Spinal cord (tissue), 10 donors: ENCODE measurements at places on chromosomes 13 and 19.

DNA sequence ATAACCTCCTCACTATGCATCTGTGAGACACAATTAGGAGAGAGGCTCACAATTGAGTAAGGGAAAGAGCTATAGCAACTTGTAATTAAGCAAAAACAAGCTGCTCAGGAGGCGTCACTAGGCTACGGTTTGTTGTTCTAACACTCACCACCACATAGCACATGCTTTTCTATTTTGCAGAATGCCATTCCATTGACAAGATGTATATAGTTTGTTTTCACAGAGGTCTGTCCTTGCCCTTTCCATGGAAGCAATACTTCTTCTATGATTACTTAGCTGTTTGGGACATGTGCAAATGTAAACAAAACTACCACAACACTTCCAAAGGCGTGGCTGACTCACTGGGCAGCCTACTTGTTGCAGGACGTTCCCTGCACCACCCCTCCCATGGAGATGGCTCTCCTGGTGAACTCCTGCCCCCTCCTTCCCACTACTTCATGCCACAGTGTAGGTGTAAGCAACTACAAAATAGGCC, 33.9 kb upstream of the FAM216B start:
- no peak for DNase-seq

- DNase-seq, result no peak
Observed at GRCh38 chr13:63942372-63942771, 2526.7 kb upstream of the PCDH20 start.

- DNase-seq, result no peak
Observed at GRCh38 chr19:2500156-2500555, 24.2 kb downstream of the GADD45B start.

GRCh38 chr13:29159871-29160270, 339.7 kb downstream of the MTUS2 start:
- no peak for DNase-seq

- no peak for DNase-seq
Observed at GRCh38 chr13:92459306-92459705, 767.3 kb upstream of the GPC6 start.

DNA sequence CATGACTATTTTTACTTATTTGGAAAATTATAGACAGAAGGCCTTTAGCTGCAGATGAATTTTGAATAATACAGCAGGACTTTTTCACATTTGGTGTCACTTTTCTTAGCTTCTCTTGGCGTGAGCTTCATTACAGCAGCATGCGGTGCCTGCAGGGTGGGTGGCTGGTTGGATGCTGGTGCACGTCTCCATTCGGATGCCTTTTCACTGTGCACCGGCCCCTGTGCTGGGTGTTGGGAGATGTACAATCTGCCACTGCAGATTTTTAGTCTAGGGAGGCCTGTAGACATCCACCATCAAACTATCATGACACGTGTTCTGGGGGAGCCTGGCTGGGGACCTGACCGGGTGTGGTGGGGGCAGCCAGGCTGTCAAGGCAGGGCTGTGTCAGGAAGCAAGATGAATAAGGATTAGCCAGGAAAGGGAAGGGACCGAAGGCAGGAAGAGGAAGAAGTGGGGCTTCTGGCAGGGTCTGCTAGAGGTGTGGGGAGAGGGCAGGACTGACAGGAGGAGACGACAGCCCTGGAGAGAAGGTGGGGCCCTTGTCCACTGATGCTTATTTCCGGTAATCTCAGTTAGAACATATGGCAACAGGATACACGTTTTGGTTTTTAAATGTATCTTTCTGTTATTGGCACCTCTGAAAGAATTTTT, 88.8 kb downstream of the ARHGEF7 start:
- DNase-seq, result no peak

GRCh38 chr19:40139533-40140287, 49.0 kb upstream of the ZNF780A start:
- peak; percentile 77 for DNase-seq

GRCh38 chr13:32660227-32660626, 74.0 kb downstream of the PDS5B start:
- DNase-seq, result no peak

DNA sequence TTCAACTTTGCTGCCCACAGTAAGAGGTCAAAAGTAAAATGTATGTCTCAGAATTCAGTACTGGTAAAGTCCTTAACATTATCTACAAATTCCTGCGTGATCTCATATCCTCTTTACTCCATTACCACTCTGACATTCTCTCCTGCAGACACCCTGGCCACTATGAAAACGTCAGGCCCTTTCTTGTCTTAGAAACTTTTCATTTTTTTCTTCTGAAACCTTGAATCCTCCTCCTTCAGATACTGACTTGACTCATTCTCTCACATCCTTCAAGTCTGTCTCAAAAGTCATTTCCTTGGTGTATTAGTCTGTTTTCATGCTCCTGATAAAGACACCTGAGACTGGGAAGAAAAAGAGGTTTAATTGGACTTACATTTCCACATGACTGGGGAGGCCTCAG, 262.3 kb downstream of the POU4F1 start:
- DNase-seq, result no peak

DNA sequence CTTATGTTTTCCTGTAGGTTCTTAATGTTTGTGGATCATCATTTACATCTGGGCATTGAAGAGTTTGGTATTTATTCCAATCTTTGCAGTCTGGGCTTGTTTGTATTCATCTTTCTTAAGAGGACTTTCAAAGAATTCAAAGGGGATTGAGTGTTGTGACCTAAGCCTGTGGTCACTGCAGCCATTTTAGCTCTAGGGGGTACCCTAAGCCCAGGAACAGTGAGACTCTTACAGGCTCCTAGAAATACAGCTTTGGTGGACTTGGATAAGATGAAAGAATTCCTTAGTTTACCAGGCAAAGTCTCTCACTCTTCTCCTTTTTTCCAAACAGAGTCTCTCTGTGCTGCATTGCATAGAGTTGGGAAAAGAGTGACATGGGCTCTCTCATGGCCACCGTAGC, 2539.0 kb upstream of the PCDH20 start:
- no peak for DNase-seq

GRCh38 chr19:5948752-5949564, 29.0 kb downstream of the RANBP3 start:
- no peak for DNase-seq

DNA sequence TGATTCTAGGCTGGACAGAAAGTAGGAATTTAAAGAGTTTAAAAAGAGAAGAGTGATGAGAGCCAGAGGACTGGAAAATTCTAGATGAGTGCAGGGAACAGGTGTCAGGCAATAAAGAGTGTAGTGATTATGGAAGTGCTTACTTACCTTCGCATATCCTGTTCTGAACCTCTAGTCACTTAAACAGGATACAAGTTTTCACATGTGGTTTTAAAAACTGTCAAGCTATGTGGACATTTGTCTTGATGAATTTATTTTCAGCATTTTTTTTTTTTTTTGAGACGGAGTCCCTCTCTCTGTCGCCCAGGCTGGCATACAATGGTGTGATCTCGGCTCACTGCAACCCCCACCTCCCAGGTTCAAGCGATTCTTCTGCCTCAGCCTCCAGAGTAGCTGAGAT, 34.3 kb upstream of the IL17D start:
- DNase-seq, result no peak

GRCh38 chr13:36848199-36848982, 29.4 kb downstream of the RFXAP start:
- no peak for DNase-seq

- DNase-seq, result no peak
Observed at GRCh38 chr13:22103046-22104027, 432.5 kb downstream of the FGF9 start.

GRCh38 chr13:114152831-114153371, 20.5 kb upstream of the RASA3 start:
- no peak for DNase-seq

- no peak for DNase-seq
Observed at GRCh38 chr19:54462047-54462654, 1.4 kb downstream of the LENG9 start.

DNA sequence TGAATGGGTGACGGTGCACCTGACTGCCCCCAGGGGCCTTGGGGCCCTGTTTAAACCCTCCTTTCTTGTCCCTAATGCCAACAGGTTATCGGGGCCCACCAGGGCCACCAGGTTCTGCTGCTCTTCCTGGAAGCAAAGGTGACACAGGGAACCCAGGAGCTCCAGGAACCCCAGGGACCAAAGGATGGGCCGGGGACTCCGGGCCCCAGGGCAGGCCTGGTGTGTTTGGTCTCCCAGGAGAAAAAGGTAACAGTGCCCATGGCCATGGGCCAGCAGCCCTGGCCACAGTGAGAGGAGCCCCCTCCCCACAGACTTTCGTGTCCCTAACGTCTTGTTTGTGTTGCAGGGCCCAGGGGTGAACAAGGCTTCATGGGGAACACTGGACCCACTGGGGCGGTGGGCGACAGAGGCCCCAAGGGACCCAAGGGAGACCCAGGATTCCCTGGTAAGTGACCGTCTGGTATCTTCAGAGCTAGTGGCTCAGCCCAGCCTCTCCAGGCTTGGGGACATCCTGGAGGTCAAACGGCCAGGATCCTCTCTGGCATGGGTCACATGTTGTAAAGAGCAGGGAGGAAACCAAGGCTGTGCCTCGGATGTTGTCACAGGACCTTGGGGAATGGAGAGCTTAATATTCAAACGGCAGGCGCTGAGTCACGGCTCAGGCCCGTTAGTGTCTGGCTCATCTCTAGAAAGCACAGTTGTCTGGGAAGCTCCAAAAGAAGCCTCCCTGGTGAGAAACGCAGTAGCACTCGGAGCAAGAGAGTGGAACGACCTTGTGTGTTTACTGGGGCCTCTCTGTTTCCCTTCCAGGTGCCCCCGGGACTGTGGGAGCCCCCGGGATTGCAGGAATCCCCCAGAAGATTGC, 58.3 kb downstream of the RAB20 start:
- no peak for DNase-seq

DNA sequence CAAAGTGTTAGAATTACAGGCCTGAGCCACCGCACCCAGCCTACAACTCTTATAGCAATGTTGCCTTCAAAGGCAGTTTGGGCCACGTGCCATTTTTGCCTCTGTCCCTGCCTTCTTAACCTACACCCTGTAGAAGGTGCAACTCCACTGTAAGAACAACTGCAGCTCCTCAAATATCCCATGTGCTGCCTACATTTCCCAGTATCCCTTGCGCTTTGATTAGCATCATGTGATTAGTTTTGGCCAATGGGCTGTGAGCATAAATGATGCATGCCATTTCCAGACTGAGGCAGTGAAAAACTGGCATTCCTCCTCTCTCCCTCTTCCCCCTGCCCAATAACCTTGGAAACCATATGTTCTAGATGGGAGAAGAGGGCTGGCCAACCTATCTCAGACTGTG, 75.2 kb upstream of the MRI1 start:
- DNase-seq, result no peak

DNA sequence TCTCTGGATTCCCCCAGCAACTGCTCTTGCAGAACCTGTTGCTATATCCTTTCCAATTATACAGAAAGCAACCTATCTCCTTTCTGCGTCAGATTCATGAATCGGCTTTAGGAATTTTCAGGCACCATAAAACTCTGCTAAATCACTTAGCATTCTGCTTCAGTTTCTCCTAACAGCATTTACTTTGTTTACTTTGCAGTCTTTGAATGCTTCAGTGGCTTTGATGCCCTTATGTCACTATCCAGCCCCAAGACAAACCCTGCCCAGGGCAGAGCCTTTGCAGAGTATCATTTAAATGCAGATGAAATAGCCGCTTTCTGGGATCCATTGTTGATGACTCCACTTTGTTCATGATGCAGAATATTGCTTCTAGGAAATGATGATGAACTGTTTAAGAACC, 43.1 kb downstream of the SLITRK1 start:
- DNase-seq, result no peak

GRCh38 chr13:113052971-113053370, 52.6 kb upstream of the F7 start:
- DNase-seq, result no peak

- DNase-seq, result no peak
Observed at GRCh38 chr19:5045956-5046338, 77.0 kb downstream of the KDM4B start.

- no peak for DNase-seq
Observed at GRCh38 chr13:106479929-106480328, 55.5 kb downstream of the EFNB2 start.

DNA sequence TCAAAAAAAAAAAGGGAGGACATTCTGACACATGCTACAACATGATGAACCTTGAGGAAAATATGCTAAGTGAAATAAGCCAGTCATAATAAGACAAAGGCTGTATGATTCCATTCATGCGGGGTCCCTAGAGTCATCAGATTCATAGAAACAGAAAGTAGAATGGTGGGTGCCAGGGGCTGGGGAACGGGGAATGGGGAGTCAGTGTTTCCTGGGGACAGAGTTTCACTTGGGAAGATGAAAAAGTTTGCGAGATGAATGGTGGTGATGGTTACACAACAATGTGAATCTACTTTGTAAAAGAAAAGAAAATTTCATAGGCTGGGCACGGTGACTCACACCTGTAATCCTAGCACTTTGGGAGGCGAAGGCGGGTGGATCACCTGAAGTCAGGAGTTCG, 6.1 kb upstream of the CLEC4G start:
- no peak for DNase-seq

DNA sequence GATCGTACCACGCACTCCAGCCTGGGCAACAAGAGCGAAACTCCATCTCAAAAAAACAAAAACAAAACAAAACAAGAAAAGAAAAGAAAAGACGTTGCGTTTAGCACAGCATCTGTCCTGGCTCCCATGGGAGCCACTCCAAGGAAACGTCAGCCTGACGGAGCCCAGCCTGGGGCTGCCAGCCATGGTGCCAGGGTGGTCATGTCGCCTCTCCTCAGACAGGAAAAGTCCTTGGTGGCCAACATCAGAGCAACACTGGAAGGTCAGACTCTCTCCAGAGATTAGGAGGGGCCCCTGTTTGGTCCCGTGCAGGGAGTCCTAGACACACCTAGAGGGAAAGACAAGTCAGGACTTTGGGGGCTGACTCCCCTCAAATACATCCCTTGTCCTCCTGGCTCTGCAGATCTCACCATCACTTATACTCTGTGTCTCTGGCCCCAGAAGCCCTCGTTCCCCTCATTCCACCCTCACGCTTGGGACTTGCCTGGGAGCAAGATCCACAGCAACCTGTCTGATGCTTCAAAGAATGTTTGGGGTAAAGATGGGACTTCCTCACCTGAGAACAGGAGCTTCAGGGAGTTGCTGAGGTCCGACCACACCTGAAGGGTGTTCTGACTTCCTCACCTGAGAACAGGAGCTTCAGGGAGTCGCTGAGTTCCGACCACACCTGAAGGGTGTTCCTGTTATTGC, 9.3 kb downstream of the LILRA4 start:
- DNase-seq, result no peak

DNA sequence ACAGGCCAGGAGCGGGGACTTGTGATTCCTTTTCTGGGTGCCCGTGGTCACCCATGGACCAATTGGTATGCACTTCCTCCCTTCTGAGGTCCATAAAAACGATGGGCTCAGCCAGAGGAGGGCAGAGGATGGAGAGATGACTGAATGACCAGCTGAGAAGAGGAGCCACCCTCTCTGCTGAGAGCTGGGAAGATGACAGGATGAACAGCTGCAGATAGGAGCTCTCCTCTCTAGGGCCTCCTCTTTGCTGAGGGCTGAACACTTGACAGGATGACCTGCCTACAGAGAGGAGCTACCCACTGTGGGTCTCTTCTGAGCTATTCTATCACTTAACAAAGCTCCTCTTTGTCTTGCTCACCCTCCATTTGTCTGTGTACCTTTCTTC, 4.1 kb downstream of the IGFL4 start:
- DNase-seq, result no peak

GRCh38 chr19:41606215-41606837, 20.5 kb downstream of the CEACAM4 start:
- no peak for DNase-seq

GRCh38 chr19:44857837-44858236, 11.7 kb downstream of the NECTIN2 start:
- DNase-seq, result no peak

GRCh38 chr19:15101479-15102082, 5.6 kb upstream of the SYDE1 start:
- DNase-seq, result no peak

- no peak for DNase-seq
Observed at GRCh38 chr13:80571346-80572307, 230.7 kb upstream of the SPRY2 start.
